ENCODE measurements at places on chromosomes 5 and 9. TPM values are rescaled to one million over a fixed set of nuclear protein-coding genes. Genes with fewer than 3 reads are reported as not detected.

Gene FOXD4L5
- total RNA-seq, result not detected

Gene LCN1
- not detected for total RNA-seq

Gene SLC6A7
- total RNA-seq, result not detected

Gene CAMK2A
- total RNA-seq, result not detected

Gene ROPN1L
- total RNA-seq, result not detected
